ENCODE measurements at places on chromosomes 5 and 9.

DNA sequence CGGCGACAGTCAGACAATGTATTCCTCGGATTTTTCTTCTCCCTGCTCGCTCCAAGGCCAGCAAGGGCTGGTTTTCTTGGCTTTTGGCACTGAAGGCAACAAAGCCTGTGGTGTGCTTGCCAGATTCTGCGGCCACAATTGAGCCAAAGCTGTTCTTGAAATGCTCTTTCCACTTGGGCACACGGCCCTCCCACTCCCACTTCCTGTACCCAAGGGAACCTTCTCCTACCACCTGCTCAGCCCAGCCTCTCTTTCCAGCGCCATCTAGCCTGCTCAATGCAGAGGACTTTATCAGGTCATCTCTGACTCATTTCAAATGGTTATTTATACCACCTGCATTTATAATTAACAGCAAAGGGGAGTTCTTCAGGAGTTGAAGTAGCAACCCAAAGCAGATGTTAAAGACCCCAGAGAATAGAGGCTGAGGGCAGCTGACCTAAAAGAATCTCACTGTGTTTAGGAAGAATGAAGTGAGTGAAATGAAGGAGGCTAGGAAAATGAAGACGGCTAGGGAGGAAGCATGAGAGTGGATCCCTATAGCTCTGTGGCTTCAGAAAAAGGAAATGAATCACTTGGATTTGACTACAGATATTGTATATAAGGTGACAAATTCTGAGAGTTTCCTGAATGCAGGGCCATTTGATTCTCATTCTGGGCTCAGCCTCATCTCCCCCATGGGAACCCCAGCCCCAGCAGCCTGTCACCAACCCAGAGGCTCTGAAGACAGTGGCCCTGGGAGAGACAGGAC, 439.0 kb downstream of the ENC1 start:
- peak; percentile 42 for DNase-seq

GRCh38 chr9:22105005-22105722, 96.1 kb upstream of the CDKN2B start:
- DNase-seq: no peak

DNA sequence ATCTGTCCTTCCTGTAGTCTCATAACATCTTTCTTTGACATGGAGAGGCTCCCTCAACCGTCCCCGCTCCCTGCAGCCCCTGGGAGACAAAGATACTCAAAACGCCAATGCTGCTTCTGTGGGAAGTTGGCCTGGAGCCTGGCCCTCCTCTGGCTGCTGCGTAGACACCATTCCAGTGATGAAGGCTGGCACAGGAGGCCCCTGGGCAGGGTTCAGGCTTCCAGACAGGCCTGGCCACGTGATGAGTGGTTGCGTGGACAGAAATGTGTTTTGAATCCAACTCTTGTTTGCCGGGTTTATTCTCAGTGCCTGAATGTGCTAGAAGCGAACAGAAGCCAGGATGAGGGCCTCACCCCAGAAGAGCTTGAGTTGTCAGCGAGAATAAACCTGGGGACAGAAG, 43.2 kb upstream of the NKX2-5 start:
- no peak for DNase-seq

GRCh38 chr9:93964685-93965084, 9.5 kb upstream of the BARX1 start:
- DNase-seq: no peak

DNA sequence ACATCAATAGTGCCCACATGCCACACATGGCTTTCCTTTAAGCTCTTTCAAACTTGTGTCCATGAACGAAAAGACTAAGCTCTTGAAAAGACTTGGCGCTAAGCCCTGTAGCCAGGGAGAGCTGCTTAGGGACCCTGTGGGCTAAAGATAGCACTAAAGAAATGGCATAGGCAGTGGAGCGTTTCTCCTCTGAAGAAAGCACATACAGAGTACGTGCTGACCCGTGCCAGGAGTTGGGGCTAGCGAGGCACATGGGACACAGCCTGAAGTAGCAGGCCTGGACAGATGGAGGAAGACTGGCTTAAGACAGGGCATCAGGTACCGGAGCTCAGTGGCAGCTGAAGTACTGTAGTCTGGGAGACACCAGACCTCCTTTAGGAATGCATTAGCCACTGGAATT, 39.7 kb downstream of the ADGRV1 start:
- no peak for DNase-seq

DNA sequence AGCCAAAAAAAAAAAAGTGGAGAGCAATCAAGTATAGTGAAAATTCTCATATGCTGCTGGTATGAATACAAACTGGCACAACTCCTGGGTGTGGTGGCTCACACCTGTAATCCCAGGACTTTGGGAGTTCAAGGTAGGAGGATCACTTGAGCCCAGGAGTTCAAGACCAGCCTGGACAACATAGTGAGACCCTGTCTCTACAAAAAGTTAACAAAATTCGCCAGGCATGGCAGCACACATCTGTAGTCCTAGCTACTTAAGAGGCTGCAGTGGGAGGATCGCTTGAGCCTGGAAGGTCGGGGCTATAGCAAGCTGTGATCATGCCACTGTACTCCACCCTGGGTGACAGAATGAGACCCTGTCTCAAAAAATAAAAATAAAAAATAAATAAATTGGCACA, 51.7 kb downstream of the FNIP1 start:
- no peak for DNase-seq

DNA sequence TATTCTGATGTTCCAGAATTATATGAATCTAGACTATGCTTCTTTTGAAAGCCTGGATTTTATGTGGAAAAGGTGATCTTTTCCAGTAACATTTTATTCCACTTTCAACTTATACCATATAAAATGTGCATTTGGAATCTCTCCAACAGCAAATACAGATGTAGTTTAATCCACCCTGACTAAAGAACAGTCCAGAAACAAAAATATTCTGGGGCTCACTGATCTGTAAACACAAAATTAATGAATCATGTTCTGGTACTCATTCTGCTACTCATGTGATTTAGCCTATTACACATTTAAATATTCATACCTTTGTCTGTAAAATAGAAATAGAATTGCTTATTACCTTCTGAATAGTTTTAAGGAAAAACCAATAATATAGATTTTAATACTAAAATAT, 125.8 kb downstream of the ARRDC3 start:
- no peak for DNase-seq

- no peak for DNase-seq
These were observed 541.7 kb downstream of the SPOCK1 start for GRCh38 chr5:136957428-136957827.

- no peak for DNase-seq
These were observed 299.9 kb upstream of the RFX3 start for GRCh38 chr9:3825721-3826120.

DNA sequence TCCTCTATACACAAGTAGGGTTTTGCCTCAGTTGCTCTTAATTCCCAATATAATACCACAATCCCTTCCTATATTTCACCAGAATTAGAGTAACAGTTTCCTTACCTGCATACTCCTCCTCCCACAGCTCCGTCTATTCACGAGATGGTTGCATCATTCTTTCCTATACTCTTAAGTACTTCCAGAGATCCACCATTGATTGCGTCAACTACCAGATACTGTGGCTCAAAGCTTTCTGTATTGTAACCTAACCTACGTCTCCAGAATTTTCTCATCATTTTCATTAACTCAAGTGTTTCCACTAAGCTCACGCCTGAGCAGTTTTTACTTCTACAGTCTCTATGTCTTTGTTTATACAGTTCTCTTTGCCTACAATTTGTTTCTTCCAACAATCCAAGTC, 31.2 kb upstream of the MINAR2 start:
- no peak for DNase-seq

DNA sequence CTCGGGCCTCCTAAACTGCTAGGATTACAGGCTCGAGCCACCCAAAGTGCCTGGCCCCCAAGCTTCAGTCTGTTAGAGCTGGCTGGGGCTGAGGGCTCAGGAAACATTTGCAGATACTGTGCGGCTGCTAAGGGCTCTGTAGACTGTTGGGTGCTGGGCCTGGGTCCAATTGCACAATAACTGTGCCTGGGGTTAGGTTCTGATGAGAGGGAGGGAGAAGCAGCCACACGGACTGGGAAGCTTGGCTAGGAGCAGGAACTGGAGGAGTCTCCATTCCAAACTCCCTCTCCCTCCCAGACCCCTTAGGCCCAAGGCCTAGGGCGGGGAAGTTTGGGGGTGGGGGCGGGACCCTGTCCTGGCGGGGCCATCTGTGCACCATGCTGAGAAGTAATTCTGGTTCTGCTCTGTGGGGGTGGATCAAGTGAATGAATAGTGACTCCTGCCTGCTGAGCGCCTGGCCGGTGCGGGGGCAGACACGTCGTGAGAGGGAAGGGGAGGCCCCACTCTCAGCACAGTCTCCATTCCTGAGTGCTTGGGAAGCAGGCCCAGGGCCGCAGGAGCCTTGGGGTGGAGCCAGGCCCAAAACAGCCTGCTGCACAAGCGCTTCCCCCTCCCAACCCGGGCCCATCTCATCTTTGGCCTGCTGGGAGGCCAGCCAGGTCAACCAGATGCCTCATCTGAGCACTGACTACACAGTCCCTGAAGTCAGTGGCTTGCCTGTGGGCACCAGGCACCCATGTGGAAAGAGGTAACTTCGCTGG, 1.5 kb downstream of the ASS1 start:
- DNase-seq: peak; percentile 90

DNA sequence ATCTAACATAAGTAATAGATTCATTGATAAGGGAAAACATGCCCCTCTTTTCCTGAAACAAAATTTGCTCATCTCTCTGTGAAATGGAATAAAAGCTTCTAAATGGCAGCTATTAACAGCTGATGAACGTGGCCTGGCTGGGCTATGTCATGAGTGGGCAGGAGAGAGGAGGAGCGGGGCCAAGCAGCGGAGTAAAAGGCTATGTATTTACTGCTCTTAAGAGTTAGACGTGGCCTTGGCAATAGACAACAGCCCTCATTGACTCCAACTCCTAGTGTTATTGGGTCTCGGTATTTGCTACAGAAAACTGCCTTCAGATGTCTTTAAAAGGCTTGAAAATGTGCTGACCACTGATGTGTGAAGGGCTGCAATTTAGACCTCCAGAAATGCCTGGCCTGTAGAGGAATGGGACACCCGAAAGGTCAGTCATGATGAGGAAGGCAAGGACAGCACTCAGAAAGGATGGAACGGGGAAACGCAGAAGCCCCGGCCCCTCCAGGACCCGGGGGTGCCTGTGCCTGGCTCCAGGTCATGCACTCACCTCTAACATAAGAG, 116.8 kb downstream of the PDZD2 start:
- DNase-seq: no peak

- DNase-seq: no peak
These were observed 283.6 kb upstream of the NMUR2 start for GRCh38 chr5:152688561-152689249.

GRCh38 chr9:127580879-127581475, 31.1 kb upstream of the STXBP1 start:
- no peak for DNase-seq

DNA sequence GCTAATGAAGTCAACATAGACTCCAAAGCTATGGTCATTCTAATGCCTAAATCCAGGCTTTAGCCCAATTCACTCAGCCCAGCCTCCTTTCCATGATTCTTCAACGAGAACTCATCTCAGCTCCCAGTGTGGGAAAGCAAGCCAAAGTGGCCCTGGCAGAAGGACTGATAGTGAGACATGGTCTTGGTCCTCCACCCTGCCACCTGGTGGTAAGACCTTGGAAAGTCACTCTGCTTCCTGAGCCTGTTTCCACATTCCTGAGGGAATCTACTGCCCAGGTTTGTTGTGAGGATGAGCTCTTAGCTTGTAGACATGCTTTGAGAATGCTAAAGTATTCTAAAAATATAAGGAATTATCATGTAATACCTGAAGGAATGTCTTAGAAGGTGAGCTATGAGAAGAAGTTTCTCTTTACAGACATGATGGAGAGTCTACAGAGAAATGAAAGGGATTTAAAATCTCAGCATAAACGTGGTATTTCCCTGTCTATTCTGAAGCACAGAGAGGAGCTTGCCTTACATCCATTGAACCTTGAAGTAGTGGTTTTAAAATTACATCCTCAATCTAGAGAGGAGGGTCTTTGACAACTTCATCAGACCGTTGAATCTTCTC, 173.5 kb downstream of the TRIM32 start:
- peak; percentile 83 for DNase-seq

GRCh38 chr5:74040065-74040551, 414.1 kb downstream of the ARHGEF28 start:
- no peak for DNase-seq

- DNase-seq: no peak
These were observed 15.1 kb downstream of the HNRNPK start for GRCh38 chr9:83964973-83965349.

- no peak for DNase-seq
These were observed 12.2 kb upstream of the CSNK1A1 start for GRCh38 chr5:149563466-149563865.

DNA sequence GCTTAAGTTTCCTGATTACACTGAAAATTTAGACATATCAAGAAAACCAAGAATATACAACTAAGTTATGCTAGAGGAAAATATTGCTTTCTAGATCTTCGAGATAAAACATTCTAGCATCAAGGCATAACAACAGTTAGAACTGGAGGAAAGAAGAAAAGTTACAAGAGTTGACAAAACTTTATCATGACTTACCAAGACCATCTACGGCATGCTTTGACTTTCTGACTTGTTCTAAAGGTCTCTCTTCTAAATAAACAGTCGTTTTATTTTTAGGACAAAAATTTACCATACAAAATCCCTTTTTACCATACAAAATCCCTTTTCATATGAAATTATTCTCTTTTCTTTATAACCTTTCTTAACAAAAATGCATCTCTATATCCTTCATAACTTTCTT, 1110.1 kb upstream of the CDH10 start:
- DNase-seq: no peak

GRCh38 chr5:172077664-172078425, 71.4 kb upstream of the FBXW11 start:
- DNase-seq: peak; percentile 38

GRCh38 chr9:115671963-115672305, 481.7 kb upstream of the PAPPA start:
- no peak for DNase-seq

DNA sequence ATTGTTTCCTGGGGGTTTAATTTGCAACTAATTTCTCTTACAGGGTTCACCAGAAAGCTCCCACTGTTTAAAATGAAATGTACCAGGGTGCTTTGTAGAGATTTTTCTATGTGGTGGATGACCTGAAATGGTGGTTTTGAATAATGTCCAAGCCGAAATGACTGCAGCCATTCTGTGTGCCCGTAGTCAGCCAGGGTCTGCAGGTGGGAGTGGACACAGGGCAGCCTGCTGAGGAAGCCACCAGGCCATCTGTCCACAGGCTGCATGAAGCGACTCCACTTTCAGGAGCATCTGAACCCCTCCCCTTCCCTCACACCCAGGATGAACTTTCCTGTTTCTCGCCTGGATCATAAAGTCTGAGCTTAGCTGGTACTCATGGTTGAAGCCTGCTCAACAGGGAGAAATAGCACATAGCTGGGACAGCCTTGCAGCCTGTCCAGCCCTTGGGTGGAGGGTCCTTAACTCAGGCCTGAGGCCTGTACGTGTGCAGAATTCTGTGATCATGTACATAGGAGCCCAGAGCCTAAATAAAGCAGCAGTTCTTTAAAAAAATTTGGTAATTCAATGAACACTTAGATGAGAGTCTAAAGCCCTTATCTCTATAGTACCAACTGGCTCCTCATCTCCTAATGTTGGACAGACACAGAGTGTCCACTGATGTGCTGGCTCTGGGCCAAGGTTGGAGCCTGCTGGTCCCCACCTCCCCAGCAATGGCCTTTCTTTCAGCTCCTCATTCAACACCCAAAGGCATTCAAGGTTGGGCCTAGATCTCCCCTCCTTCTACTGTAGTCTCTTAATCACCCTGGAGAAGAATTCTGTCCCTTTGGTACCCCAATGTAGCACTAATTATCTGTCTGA, 72.8 kb downstream of the SHB start:
- DNase-seq: no peak

GRCh38 chr5:127092690-127093089, 19.4 kb upstream of the C5orf63 start:
- DNase-seq: no peak

GRCh38 chr5:82707741-82708140, 369.5 kb downstream of the TMEM167A start:
- no peak for DNase-seq

Data from testis (tissue), 5 donors.